Suprapubic skin (tissue), 4 donors: ENCODE measurements at places on chromosomes 5 and 9.

GRCh38 chr5:38468202-38468673 is 88.2 kb downstream of the LIFR start:
- DNase-seq: peak; percentile 76

GRCh38 chr5:139649082-139649991 is 1.2 kb downstream of the CXXC5 start:
- peak; percentile 75 for DNase-seq

GRCh38 chr9:84447305-84447704 is 106.7 kb upstream of the SLC28A3 start:
- DNase-seq: no peak

DNA sequence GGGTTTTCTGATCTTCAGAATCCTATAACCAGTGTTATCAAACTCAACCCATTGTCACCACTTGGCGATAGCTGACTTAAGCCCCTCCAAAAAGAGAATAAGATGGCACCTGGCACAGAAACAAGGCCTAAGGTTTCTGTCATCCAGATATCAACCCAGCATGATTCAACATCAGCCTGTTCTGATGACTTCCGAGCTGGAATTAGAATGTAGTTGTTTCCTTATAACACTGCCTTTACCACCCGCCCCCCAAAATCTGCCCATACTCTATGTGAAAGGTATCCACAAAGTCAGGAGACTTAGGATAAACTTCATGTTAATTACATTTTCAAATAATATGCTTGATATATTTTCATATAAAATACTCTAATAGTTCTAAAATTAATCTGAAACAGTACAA is 5.2 kb downstream of the KLF9 start:
- no peak for DNase-seq

GRCh38 chr5:42520203-42520602 is 97.0 kb downstream of the GHR start:
- DNase-seq: no peak

- DNase-seq: no peak
Observed at GRCh38 chr5:142117579-142118151, 9.1 kb downstream of the NDFIP1 start.

- DNase-seq: peak; percentile 85
Observed at GRCh38 chr5:134436523-134437339, 25.1 kb upstream of the CDKN2AIPNL start.

GRCh38 chr5:107672211-107673038 is 1.7 kb upstream of the EFNA5 start:
- DNase-seq: peak; percentile 83

- DNase-seq: no peak
Observed at GRCh38 chr5:65722575-65723403, 784 bp downstream of the NLN start.

DNA sequence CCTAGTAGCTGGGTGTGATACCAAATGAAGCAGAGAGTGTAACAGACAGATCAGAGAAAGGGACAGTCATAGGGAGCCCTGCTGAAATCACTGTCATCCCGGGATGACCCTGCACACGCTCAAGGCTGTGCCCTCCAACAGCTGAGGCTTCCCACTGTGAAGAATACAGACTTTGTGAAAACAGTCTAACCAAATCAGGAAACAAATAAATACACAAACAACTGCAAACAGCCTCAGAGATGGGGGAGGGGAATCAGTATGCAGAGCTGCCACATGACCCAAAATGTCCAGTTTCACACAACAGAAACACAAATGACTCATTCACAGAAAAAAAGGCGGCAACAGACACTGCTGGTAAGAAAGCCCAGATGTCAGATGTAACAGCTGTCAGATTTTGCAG is 101.9 kb downstream of the ADAMTS2 start:
- peak; percentile 43 for DNase-seq

DNA sequence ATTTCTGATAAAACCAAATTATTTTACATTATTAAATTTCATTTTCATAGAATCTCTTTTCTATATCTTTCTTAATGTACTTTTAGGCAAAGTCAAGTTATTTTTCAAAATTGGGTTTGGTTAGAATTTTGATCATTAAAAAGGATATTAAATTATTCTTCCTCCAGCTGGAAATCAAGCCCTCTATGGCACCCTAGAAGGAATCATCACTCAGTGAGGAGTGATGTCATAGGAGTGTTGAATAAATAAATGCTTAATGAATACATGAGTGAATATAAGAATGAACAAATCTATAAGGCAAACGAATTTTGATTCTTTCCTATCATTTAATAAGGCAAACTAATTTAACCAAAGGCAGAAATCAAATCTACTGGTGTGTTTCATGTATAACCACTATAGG is 639.9 kb downstream of the PDE4D start:
- no peak for DNase-seq

DNA sequence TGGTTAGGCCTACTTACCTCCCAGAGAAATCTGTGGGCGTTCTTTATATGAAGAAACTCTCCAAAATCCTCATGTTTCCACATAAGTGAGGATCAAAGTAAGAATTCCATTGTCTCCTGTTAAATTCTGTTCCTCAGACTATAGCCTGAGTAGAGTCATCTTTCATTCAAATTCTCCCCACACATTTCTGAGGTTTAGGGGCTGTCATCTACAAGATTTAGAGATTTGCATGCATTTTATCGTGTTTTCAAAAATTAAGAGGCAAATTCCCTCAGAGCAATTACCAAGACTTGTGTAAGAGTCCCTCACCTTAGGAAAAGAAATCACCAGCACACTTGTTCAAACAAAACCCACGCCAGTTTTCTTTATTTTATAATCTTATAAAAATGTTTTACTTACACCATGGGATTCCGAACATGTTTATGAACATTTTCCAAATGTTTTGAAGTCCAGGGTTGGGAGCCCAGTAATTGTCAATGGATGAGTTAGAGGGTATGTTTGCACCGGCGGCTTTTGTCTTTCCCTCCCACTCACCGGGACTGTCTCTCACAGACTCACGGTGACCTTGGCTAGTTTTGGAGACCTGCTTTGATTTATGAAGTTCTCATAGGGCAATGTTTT is 367.6 kb downstream of the ENC1 start:
- DNase-seq: no peak

DNA sequence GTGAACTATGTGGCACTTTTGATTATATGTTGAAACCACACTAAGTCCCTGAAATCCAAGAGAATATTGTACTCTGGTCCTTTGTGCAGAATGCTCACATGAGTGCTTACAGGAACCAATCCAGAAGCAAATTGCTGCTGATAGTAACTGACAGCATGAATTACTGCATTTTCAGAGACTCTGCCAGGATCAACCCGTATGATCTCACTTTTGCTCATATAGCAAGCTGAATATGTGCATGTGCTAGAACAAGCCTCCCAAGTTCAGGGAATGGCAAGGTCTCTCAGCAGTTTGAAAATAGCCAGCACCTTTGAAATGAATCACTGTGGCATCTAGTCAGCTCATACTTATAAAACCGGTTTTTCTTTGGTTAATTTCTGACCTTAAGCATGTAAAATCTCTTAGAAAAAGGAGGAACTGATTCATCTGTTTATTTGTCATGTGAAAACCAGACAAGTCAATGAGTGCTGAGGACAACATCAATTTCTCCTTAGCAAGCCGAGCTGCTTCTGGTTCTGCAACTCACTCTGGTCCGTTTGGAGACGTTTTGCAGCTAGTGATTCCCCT is 215.7 kb upstream of the ELL2 start:
- no peak for DNase-seq

GRCh38 chr9:131237931-131238401 is 38.3 kb downstream of the FAM78A start:
- no peak for DNase-seq

- DNase-seq: no peak
Observed at GRCh38 chr5:32190095-32190494, 16.0 kb upstream of the GOLPH3 start.

- DNase-seq: no peak
Observed at GRCh38 chr9:131478421-131478868, 24.3 kb upstream of the POMT1 start.

GRCh38 chr9:95503369-95503768 is 13.4 kb downstream of the PTCH1 start:
- no peak for DNase-seq

GRCh38 chr9:73219985-73220626 is 68.4 kb downstream of the ANXA1 start:
- no peak for DNase-seq

DNA sequence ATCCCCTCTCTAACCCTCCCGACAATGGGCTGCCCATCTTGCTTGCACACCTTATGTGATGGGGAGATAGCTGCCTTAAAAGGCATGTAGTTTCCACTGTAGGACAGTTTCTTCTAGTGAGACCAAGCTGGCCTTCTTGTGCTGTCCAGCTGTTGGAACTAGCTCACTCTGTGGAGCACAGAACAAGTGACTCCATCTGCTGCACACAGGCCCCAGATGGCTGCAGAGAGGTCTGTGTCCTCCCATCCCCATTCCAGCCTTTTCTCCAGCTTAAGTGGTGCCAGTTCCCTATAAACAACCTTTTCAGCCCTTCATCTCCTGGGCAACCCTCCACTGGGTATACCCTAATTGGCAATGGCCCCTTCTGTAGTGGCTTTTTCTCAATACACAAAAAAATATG is 18.7 kb upstream of the PSD2 start:
- no peak for DNase-seq

- no peak for DNase-seq
Observed at GRCh38 chr5:6716629-6717149, 3.5 kb downstream of the TENT4A start.

DNA sequence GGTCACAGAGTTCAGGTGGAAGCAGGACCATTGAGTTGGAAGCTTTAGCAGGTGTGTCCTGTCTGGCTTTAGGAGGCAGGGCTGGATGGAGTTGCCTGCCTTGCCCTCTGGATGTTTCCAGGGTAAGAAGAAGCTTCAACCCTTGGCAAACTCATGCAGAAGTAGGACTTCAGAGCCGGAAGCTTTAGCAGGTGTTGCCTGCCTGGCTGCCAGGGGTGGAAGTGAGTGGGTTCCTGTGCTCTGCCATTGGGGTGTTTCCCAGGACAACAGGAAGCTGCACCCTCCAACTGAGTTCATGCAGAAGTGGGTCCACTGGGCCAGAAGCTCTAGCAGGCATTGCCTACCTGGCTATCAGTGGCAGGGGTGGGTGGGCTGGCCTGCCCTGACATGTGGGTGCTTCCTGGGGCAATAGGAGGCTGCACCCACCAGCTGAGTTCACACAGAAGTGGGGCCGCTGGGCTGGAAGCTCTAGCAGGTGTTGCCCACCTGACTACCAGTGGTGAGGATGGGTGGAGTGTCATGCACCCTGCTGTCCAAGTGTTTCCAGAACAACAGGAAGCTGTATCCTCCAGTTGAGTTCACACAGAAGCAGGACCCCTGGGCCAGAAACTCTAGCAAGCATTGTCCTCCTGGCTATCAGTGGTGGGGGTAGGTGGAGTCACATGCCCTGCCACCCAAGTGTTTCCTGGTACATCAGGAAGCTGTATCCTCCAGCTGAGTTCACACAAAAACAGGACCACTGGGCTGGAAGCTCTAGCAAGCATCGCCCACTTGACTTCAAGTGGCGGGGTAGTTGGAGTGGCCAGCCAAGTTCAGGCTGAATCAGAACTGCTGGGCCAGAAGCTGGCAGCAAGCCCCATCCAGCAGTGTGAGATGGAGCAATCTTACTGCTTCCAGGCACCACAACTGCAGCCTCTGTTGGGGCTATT is 24.6 kb downstream of the LOX start:
- no peak for DNase-seq
